ENCODE measurements at places on chromosomes 2 and 18.

DNA sequence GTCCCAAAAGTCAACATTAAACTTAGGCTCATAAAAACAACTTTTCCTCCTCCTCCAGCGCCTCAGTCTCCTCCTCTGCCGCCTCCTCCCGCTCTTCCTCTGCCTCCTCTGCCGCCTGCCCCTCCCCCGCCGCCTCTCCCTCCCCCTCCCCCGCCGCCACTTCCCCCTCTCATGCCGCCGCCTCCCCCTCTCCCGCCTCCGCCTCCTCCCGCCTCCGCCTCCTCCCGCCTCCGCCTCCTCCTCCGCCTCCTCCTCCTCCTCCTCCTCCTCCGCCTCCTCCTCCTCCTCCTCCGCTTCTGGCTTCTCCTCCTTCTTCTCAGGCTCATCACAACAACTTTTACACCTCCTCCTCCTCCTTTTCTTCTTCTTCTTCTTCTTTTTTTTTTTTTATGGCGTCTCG, 599.9 kb downstream of the TMEM182 start:
- no peak for DNase-seq

DNA sequence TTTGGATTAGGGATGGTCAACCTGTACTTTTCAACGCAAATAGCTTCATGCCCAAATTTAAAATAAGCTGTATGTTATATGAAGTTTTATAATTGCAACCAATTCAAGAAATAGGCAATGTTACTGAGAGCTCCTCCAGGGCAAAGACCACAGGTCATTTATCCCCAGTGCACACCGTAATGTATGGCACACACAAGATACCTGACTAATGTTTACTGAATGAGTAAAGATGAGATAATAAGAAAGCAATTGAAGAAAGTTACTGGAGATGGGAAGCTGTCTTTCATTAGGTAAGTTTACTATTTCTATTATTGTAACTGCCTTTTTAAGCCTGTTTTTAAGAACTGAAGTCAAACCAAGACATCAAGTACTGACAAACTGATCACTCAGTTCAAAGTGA, 184.5 kb upstream of the VRK2 start:
- DNase-seq = no peak

- DNase-seq = no peak
Measured at GRCh38 chr2:239137165-239137897, 263.5 kb downstream of the HDAC4 start.

- DNase-seq = no peak
Measured at GRCh38 chr2:120791243-120791961, 55.7 kb downstream of the GLI2 start.

DNA sequence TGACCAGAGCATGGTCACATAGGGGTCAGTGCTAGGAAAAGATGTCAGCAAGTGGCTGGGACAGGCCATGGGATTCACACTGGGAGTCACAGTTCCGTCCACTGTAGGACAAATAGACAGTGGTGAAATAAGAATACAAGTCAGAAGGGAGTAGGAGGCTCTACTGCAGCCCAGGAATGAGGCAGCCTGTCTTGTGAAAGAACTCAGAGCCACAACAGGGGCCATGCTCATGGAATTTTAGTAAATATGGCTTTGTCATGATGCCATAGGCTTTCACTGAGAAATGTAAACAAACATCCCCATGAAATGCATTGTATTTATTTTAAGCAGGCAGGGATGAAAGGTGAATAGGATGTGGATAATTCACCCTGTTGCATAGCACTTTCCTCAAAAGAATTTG, 504.3 kb downstream of the SOX11 start:
- DNase-seq = no peak
